Left colon (tissue), 2 donors: ENCODE measurements at places on chromosomes 3 and 15. TPM values are rescaled to one million over a fixed set of nuclear protein-coding genes. Genes with fewer than 3 reads are reported as not detected.

DNA sequence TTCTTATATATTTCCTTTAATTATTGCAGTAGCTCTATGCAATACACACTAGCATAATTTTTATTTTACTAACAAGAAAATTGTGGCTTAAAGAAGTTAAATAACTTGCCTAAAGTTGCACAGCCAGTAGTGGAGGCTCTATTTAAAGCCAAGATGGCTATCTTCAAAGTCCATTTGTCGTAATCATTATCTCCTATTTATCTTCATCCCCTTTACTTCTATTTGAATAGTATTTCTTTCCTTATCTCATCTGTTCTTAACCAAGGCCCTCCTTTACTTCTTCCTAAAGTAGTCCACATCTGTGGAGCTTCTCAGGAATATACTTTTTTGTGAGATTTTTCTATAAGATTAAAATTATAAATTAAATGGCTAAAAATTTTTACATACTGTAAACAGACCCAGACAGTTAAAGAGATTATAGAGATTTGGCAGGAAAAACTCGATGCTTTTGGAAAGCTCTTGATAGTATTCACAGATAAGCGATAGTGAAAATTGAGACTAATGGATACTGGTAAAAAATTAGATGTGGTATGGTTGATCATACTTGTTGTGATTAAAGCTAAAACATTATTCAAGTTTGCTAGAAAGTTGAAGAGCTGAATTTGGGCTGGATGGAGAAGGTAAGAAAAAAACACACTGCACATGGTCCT, 129.2 kb downstream of the ZNF609 start:
- no peak for DNase-seq

Gene SH2D7
- 2.4 TPM for total RNA-seq

DNA sequence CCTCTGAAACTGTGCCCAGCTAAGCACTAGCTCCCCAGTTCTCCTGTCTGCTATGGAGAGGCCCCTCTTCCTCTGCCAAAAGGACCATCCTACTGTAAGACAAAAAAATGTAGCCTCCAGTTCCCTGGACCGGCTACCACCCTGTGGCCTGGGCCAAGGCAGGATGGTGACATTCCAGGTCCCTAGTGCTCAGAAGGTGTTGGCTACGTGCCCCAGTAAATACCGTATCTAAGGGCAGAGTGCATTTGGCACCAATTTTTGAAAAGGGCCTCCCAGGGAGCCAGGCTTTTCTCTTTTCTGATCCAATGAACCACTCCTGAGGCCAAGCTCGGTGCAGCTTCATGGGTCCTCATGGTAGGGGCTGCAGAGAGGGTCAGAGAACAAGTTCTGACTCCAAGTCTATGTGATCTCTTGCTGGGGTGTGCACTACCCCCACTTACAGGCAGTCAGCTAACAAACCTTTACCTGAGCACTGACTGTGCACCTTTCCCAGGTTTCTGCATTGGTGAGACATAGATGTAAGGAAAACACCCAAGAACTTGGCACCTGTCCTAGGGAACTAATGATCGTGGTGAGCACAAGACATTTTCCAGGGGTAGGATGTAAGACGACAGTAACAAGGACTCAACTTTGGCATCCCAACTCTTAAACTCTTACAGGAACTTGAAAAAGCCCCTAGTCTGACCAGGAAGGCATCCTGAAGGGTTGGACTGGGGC, 32.6 kb downstream of the TLE3 start:
- peak; percentile 51 for DNase-seq

GRCh38 chr15:59295261-59296001, 77.2 kb downstream of the MYO1E start:
- DNase-seq, result no peak

Gene ANKRD34C
- total RNA-seq, result not detected

Gene CDHR4
- 0.20 TPM for total RNA-seq

DNA sequence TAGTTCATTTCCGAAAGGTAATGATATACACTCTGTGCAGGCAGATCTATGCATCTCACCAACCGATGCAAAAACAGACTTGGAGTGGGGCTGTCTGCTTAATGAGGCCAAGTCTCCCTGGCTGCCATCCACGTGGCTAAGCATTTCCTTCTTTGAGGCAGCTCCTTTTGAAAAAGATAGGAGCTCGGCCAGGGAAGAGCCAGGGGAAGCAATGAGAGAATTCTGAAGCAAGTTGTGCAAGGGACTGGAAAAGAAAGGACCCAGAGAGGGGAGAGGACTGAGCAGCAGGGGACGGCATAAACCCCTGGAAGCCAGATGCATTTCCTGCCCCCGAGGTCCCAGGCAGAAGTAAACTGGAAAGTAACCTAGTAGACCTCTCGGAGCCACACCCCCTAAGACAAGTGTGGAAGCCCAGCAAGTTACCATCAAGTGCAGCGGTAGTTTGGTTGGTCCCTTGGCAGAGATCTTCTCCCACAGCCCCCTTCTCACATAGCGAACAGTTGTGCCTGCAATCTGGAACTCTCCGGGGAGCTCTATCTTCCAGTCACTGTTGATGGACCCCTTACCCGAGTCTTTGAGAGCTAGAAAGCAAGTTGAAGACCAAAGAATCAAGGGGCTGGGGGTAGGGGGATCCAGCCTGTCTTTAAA, 288.2 kb downstream of the ADAMTS17 start:
- no peak for DNase-seq

Gene SIDT1
- 50.8 TPM for total RNA-seq

Gene INKA1
- total RNA-seq, result 0.27 TPM

DNA sequence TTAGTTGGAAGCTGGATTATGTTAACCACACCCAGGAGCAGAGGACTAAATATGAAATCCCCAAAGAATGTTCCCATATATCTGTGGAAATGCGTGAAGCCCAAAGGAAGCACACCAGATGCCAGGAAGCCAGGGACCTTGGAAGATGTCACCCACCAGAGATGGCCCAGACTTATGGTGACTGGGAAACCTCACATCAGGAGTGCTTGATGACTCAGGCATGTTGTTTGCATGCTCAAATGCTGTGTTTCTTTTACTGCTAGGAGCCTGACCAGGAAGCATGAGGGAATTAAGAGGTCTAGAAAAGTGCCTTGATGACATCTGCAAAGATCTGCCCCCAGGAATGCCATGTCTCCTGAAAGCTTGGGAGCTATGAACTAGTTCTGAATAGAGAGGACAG, 109.0 kb upstream of the SLC2A2 start:
- no peak for DNase-seq

Gene GPR149
- not detected for total RNA-seq

DNA sequence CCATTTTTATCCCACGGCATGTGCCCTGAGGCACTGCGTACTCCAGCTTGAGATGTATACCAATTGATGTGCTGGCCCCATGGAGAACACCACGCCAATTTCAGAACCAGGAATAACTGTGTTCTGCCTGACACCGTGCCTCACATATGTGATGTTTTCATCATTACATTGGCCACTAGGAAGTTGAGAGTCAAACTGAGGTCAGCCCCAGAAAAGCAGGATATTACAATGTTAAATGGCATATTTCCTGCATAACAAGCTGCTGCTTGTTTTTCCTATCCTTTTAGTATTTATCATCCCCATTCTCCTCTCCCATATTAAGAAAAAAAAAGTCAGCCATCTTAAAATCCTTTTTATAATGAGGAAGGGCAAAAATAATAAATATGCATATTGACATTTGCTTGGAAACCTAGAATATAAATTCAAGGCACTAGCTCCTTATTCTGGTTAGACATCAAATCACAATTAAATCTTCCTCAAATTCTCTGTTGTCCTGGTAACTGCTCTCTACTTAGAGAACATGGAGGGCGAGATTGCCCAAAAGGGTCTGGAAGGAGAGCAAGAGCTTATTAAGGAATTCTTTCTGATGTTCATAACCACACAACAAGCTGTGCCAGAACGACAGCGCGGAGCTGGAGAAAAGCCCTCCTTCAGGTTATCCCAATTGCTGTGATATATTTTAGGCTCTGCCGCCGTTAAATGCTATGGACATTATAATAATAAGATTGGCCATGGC, 112.6 kb downstream of the UACA start:
- no peak for DNase-seq

DNA sequence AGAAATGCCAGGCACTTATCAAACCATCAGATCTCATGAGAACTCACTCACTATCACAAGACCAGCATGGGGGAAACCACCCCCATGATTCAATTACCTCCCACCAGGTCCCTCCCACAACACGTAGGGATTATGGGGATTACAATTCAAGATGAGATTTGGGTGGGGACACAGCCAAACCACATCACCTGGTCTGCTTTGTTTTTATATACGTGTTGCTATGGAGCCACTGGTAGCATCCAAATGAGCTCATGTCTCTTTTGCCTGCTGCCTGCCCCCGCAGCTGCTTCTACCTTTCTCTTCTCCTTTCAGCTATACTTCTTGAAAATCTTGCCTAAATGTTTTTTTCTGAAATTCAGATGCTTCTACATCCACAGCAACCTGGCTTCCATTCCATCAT, 26.8 kb upstream of the PCOLCE2 start:
- DNase-seq, result no peak

DNA sequence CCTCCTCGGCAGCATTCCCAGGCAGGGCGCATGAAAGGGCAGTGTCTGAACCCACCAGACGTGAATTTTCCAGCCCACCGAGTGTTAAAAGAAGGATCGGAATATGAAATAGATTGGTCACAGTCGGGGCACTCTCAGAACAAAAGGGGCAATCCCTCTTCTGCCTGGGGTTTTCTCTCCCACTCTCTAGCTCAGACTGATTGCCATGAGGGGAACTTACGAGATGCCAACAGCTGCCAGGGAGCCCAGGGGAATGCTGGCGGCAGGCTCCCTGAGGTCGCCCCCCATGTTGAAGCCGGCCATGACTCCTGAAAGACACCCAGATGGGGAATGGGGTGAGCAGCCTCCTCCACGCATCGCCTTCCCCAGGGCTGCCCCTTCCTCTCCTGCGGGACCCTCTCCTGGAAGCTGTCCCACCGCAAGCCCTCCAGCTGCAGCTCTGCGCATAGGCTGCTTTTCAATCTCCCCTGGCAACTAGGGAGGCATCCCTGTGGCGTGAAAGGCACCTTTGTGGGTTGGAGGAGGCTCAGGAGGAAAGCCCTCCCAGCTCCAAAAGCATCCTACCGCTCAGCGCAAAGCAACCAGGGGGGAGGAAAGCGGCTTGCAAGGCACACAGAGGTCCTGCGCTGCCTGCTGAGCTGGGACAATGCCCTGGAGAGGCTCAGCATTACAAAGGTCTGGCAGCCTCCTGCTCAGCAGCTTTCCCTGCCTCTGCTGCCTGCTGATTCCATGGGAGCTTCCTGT, 64.8 kb upstream of the HEG1 start:
- no peak for DNase-seq

GRCh38 chr15:58742022-58742813, 7.3 kb downstream of the ADAM10 start:
- no peak for DNase-seq

DNA sequence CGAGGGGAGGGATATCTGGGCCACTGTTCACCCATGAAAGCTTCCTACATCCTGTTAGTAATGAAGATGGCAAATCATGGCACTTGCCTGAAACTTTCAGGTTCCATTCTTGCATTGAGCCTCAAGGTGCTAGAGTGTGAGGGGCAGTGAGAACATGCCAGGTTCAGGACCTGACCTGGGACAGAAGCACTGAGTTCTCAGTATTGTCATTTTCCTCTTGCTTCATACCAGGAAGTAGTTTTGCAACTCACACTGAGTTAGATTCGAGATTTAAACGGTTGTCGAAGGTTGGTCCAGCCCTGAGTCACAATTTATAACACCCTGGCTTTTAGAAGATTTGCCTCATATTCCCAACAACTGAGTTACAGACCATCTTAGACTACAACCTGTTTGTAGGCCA, 11.8 kb upstream of the MEIS2 start:
- DNase-seq, result no peak

Gene P2RY14
- total RNA-seq, result 7.3 TPM
